Calu3 (cell line): ENCODE measurements at places on chromosomes 11 and 22. TPM values are rescaled to one million over a fixed set of nuclear protein-coding genes. Genes with fewer than 3 reads are reported as not detected.
A peak's percentile ranks its signal among the peaks of the same experiment; 100 is the strongest.

SAA1 gene
- 23.9 and 54.1 TPM in 2 replicates for total RNA-seq

DNA sequence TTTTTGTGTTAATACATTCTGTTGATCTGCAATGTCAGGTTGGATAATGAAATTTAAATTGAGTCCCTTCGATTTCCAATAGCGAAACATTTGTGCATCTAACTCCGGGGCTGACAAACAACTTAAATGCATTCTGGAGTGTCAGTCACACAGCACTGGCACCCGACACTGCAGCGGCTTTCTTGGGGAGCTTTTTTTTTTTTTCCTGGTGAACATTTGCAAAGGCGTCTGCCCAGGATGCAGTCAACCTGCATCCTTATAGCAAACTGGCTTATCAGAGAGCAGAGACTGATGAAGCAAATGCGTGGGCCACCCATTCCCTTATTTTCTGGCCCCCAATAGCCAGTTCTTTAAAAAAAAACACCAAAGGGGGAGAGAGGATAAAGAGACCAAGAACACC lies 1167.7 kb downstream of the LRRC4C start:
- DNase-seq, result no peak

DNA sequence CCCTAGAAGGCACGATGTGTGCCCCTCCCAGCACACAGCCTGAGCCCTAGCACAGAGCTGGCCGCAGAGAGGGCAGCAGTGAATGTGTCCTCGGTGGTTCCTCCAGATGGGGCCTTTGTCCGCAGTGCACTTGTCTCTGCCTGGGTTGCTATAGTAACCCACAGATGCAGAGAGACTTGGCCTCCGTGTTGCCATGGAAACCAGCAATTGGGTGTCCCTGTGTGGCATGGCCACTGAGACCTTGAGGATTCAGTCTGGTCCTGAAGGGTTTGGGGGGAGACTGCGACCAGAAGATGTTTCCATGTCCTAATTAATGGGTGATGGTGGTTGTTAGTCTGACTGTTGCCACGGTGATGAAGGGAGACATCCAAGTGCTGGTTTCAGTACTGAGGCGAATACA lies 42.6 kb upstream of the TUB start:
- DNase-seq, result no peak

CRYBB3 gene
- 1.4 and 1.8 TPM in 2 replicates for total RNA-seq

DNA sequence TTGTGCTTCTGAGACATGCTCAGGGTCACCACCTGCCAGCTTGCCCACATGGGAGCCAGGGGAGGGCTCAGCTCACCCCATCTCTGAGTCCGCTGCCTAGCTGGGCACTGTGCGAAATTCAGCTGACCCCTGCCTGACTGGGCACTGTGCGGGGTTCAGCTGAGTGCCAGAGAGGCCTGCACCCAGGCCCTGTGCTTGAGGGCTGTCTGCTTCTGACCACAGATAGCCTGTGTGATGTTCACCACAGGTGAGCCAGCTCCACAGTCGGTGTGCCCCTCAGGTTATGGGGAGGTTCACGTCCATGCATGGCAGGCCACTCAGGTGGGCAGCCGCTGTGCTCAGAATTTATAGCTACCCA lies 84.5 kb upstream of the SUSD2 start:
- DNase-seq, result no peak

- DNase-seq, result no peak
Observed at GRCh38 chr11:4006946-4007680, 87.5 kb upstream of the RRM1 start.

DNA sequence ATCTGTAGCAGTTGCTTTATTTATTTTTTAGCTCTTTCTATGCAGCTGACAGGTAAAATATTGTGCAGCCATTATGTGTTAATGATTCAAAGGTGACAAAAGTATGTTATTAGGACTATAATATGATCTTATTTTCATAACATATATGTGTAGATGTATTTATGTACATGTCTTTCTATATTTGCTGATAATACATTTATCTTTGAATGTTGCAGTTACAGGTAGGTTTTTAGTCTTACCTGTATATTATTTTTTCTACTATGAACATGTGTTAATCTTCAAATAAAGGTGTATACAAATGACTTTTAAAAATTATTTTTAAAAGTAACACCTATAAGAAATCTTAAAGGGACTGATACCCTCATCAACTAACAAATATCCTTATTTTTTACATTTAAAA lies 33.6 kb downstream of the FAR1 start:
- no peak for DNase-seq

- DNase-seq, result no peak
Observed at GRCh38 chr11:124716591-124716990, 23.2 kb upstream of the NRGN start.

DNA sequence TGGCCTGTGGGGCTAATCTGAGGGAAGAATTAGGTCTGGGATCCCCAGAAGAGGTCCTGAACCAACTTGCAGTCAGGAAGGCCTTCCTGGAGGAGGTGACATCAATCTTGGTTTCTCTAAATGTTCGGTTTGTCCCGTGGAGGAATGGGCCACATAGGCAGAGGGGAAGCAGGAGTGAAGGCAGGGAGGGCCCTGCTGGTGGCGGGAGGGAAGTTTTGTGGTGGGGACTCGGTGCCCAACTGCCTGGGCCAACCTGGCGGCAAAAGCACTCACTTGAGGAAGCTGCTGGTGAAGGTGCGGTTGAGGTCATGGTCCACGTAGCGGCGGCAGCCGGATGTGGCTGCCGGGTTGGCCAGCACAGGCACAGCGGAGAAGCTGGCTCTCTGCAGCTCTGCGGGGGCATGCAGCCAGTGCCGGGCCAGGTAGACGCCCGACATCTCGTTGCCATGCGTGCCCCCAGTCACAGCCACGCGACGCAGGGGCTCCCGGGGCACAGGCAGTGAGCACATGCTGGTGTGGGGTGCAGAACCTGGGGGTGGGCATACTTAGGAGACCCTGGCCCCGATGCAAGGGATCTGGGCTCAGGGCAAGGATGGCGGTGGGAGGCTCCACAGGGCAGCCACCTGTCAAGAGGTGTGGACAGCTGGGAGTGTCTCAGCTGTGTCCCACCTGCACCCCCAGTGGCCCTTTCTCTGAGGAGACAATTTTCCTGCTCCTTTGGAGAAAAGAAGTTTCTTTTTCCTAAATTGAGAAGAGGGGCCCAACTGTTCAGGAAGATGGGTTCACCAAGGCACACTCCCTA lies 3.8 kb downstream of the ACY3 start:
- DNase-seq, result peak; percentile 58

- peak; percentile 62 for DNase-seq
Observed at GRCh38 chr22:39306456-39307361, 12.7 kb downstream of the RPL3 start.

DNA sequence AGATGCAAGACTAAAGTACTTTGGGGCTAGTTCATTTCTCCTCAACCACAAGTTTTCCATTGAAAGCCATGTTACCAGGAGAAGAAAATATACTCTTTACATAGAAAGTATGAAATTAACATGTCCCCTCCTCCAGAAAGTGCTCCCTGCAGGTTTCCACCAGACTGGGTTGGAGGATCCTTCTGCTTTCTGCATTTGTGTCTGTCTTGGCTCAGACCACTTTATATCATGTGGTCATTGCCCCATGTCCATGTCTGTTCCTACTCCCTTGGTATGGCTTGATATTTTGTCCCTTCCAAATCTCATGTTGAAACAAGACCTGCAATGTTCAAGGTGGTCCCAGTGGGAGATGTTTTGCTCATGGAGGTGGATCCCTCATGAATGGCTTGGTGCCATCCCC lies 28.4 kb upstream of the ACER3 start:
- DNase-seq, result no peak

- no peak for DNase-seq
Observed at GRCh38 chr11:104572279-104572678, 326.0 kb downstream of the CASP12 start.

- DNase-seq, result no peak
Observed at GRCh38 chr11:99632969-99633368, 612.2 kb downstream of the CNTN5 start.

- DNase-seq, result no peak
Observed at GRCh38 chr22:47460861-47461260, 698.4 kb downstream of the TBC1D22A start.
